ENCODE measurements at places on chromosomes 2 and 18.

DNA sequence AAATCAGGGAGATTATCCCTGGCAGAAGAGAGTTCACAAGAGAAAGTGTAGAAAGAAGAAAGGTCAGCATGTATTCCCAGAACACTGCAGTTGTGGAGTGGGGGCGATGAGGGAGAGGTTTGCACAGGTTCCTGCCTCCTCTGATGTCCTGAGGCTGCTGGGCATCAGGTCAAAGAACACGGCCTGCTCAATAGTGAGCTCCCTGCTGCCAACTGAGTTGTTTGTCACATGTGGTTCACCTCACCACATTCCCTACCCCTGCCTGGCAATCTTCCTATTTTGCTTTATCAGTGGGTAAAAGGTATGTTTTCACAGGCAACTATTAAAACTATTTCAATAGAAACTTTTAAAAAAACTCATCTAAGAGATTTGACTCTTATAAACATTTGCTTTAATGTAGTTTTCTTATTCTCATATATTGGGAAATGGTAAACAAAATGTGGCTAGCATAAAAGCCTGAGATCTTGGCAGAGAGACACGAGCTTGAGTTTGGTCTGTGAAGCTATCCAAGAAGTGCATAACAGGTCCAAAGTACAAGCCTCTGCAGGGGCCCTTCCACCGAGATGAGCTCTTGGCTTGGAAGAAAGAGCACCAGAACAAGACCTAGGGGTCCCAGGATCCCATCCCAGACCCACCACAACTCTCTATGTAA lies 123.9 kb upstream of the SRD5A2 start:
- DNase-seq: no peak

GRCh38 chr18:50578651-50579050 lies 18.8 kb downstream of the MAPK4 start:
- no peak for DNase-seq

DNA sequence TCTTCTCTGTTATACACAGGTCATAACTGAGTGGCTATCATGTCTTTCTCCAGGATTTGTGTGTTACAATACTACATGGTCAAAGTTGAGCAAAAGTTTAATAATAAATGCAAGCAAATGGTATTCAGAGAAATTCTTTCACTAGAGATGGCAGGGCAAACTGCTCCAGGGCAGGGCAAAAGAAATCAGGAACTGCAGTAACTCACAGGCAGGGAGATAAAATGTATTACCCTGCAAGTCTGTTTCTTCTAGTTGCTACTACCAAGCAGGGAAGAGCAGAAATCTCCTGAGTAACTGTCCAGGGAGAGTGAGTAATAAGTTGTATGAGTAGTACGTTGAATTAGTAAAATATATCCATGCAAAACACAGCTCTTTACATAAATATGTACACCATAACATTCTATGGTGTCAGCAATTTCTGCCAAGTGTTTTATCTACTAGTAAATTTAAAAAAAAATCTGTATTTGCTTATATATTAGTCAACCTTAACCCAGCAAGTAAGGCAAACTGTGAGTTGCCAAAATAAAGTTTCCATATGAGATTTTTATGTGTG lies 404.1 kb downstream of the ZEB2 start:
- DNase-seq: no peak

DNA sequence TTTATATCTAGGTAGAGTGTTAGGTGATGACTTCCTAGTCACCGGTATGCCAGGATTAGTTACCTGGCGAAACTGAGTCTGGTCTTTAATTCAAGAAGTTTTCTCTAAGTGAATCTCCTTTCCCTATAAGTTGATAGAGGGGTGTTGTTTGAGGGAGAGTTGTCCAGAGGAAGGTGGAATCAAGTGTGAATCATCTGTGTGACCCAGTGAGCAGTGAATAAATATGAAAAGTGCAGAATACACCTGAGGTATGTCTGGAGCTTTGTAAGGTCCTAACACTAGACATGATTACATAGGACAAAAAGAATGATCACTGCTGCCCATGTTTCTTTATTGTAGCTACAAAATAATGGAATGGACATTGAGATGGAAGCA lies 11.2 kb downstream of the POU3F3 start:
- DNase-seq: no peak

- no peak for DNase-seq
Measured at GRCh38 chr18:61127714-61128467, 205.3 kb upstream of the CDH20 start.

- no peak for DNase-seq
Measured at GRCh38 chr2:174334781-174335251, at the start of gene SP9. Gene SP9, plus strand, starts transcription at chr2:174334954. Its CDS starts 139 bp downstream, at chr2:174335093.

DNA sequence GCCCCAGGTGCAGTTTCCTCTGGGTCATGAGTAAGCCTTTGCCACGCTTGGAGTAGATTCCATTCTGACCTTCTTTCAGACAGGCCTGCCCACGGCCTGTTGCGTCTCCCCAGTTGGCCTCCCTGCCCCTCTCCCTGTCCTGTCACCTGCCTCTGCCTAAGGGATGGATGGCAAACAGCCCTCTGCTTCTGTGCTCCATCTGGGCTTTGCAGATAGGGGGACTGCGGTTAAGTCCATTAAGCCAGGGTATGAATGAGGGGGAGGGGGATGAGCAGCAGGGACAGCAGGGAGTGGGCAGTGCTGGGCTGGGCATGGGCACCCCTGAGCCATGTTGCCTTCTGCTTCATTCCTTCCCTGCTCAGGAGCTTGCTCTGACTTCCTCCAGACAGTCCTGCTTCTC lies 37.6 kb upstream of the B3GNT7 start:
- DNase-seq: no peak

DNA sequence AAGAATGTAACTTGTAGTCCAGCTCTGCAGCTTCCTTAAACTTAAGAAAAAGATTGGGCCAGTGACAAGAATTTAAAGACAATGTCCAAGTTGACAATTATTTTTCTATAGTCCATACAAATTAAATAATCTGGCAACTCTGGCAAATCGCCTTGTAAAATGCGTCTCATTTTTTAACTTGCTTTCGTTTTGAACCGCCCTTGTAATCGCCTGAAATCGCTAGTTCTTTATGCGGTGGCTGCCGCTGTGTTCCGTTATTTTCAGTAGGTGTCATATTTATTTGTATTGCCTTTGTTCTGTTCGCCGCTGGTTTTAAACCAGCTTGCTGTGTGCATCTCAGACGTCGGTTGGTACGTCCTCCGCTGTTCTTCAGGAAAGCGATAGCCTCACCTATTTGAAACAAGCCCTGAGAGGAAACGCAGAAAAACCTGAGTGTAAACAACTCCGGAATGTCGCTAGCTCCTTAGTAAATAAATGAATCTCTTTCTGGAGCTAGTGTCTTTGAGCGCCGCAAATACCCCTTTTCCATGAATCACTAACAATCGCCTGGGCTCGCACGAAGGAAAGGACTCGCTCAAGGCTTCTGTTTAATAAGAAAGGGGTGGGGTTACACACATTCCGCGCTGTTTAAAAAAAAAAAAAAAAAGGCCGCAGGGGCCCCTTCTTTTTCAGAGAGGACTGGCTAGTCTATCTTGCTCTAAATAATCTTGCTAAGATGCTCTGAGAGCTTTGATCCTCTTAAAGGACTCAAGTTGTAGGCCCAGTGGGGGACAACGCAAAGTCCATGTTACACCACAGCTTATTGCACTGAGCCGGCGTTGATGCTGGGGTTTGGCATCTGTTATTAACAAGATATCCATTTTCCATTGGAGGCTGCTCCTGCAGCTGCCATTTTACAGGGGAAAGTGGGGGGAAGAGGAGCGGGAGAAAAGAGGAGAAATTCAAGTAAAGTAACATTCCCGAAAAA lies 3.0 kb downstream of the HOXD8 start:
- no peak for DNase-seq

DNA sequence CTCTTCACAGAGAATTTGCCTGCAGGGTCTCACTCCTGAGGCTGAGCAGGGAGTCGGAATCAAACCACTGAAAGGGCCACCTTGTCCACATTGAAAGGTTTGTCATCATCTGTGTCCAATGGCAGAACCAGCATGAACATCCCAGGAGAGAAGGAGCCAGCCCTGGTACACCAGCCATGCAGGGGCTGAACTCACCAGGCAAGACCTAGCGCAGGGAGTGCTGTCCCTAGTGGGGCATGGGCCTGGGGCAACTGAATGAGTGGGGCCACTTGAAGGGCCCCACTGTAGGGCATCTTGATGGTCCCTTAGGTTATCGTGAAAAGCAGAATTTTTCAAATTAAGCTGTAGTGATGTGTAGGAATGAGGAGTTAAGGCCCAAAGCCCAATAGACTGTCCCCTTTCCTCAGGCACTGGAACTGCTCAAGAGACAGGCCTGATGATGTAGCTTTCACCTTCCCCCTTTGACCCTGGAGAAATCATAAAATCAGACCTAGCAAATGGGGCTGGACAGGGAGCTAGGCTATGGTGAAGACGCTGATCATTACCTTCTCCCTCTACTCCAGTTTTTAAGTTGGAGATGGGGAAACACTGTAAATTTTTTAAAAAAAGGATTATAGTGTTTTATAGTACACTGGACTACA lies 8.4 kb upstream of the PLEK start:
- DNase-seq: no peak

- peak; percentile 69 for DNase-seq
Measured at GRCh38 chr2:215833531-215834162, 179.7 kb downstream of the MREG start.

GRCh38 chr2:147398301-147398700 lies 446.5 kb upstream of the ACVR2A start:
- no peak for DNase-seq
